Brain (organoid and tissue), 16 donors: ENCODE measurements at places on chromosomes 4 and X.

GRCh38 chr4:74669702-74670101 lies 124.6 kb downstream of the BTC start:
- no peak for DNase-seq

DNA sequence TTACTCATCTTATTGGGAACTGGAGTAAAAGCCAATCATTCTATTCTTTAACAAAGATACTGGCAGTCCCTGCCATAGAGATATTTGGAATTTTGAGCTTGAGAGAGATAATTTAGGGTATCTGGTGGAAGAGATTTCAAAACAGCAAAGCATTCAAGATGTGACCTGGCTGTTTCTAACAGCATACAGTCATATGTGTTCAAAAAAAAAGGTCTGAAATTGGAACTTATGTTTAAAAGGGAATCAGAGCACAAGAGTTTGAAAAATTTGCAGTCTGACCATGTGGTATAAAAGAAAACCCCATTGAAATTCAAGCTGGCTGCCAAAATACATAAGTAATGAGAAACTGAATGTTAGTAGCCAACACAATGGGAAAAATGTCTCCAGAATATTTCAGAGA lies 42.2 kb downstream of the UGT2B10 start:
- no peak for DNase-seq

DNA sequence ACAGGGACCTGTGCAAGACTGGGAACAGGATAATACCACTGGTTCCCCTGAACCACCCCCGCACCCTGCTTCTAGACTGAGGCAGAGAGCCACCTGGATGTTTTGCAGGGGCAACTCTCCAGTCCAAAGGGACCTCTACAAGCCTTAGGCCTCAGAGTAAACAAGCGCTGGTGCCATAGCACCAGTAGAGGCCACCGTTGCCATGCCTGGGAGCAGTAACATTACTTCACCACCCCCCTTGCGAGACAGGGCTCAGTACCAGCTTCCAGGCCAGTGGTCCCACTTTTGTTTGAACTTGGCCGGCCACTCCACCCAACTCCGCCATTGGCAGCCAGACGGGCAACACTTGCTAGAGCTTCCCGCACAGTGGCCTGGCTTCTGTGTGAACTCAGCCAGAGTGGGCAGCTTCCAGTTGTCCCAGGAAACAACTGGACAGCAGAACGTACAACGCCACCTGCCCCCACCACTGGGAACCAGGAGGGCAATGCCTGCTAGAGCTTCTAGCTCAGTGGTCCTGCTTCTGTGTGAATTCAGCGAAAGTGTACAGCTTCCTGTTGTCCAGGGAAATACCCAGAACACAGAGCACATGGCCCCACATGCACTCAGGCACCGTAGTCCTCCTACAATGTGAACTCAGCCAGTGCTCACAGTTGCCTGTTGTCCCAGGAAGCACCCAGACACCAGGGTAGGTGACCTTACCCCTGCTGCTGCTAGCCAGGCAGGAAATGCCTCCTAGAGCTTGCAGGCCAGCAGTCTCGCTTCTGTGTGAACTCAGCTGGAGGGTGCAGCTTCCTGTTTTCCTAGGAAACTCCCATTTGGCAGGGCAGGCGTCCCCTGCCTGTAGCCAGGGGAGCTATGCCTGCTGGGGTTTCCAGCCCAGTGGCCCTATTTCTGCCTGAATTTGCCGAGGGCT lies 39.9 kb upstream of the PCDH19 start:
- DNase-seq: no peak

DNA sequence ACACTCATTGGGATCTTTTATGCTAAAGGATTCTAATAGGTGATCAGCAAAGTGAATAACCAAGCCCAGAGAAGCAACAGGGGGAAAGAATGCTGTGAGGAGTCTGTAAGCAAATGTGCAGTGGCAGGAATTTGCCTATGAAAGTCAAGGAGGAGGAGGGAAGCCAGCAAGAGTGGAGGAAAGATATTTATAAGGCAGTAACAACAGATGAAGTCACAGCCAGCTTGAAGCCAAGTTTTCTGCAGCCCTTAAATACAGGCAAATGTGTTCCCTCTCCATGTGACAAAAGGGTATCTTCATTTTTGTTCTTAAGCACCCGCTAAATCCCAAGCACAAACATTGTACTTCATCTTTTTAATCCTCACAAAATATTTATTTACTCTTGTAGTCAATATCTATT lies 275.0 kb upstream of the CLNK start:
- DNase-seq: peak; percentile 91

DNA sequence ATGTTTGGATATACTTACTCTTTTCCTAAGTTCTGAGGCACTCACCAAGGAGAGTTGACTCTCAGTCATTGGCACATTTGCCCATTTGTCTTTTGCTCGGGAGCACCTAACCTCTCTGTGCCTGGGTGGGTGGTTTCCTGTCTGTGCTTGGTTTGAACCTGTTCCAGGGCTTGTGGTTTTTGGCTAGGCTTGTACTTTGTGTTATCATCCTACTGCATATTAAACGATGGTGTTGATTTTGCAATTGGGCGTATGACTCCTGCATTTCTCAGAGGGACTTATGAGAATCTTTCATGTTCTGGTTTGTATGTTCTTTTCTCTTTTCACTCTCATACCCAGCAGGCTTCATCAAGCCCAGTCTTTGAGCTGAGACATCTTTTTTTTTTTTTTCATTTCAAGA lies 161.7 kb downstream of the BTC start:
- no peak for DNase-seq

DNA sequence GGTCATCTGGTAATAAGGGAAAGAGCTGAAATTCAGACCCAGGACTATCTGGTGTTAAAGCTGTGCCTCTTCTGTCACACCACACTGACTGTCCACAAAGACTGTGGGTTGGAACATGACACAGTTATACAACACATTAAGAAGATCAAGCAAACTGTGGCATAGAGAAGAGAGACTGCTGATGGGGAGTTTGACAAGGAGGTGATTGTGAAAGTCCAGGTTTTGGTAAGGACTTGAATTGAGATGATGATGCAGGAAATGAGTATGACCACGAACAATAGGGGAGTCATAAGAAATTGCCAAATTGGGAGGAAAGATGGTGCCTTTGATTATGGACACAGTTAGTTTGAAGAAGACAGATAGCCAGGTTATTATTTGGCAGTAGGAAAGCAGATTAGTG lies 163.4 kb downstream of the PDGFRA start:
- DNase-seq: no peak

DNA sequence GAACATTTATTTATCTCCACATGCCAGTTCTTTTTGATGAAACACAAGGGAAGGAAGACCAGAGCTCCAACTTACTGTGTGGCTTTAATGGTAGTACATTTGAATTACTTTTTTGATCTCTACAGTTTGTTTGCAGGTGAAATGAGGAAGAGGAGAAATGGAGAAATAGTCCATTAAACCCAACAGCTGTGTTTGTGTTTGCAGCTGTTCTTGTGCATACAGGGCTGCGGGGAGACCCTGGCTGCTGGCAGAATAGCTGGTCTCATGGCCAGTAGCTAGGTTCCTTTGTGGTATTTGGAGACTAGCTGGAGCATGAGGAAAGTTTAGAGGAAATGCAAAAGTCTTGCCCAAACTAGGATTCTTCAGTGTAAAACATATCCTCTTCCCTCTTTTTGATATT lies 374.8 kb downstream of the GPAT3 start:
- DNase-seq: no peak

DNA sequence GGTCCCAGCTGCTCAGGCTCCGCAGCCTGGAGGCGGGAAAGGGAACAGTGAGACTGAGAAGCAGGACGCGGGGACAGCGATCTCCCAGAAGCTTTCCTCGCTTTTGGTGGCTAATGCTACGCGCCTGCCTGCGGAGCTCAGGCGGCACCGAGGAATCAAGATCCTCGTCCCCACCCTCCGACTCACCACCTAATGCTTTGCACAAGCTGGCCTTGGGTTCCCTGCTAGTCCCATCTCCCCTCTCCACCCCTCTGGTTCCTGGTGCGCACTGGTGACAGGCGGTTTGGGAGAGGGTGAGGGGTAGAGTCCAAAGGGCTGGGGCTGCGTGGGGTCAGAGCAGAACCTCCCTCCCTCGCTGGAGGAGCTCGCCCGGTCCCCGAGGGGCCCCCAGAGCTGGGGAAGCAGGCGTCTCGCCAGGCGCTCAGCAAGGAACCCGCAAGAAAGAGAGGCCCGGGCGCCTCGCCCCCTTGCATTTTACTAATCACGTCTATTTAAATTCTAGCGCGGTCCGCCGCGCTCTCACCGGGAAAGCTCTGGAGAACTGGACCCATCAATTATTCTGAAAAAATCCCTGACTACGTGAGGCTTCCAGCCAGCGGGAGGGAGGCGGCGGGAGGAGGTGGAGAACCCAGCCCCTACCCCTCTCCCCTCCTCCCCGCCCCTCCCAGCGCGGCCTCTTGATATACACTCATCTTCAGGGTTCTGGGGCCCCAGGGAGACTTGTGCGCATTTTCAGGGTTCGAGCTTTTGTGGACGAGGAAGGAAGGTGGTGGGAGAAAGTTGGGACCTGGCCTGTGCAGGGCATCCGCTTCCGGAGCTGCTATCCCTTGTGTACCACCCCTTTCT lies 9.1 kb downstream of the POU4F2 start:
- DNase-seq: peak; percentile 39

DNA sequence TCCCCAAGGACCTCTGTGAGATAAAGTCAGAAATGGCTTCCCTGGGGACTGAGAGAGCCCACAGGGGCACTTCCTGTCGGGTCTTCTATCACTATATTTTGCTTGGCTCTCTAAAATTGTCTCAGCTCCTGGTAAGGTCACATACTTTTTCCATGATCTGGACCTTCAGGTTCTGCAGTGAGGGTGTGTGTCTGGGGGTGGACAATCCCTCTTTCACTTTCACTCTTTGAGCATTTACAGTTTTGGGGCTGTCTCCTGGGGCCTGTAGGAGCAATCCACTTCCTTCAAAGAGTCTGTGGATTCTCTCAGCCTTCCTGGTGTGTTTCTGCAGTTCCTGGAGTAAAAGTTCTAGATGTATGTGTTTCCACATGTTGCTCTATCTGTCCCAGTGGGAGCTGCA lies 335.7 kb downstream of the FSTL5 start:
- DNase-seq: no peak
